ENCODE measurements at places on chromosomes 2 and 18.

GRCh38 chr2:233714121-233714520, 1.4 kb downstream of the UGT1A5 start:
- no peak for DNase-seq

- DNase-seq, result no peak
These were observed 621.9 kb downstream of the RNF144A start for GRCh38 chr2:7539077-7539476.

DNA sequence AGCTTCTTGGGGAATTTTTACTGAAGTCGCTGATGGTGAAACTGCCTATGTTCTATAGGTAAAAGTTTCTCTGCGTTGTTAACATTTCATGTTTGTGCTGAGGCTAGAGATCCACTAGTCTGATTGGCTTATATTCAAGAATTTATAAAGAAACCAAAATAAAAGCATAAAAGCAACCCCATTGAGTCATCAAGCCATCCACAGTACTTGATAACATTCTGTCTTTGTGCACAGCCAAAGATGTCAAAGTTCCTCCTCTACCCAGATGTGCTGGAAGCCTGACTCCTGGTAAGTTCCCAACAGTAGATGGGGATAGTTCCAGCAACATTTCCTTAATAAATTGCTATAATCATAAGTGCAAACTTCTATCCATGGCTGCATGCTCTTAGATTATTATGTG, 107.8 kb downstream of the TANC1 start:
- no peak for DNase-seq

- DNase-seq, result peak; percentile 6
These were observed 149.6 kb downstream of the IRS1 start for GRCh38 chr2:226649871-226650660.

DNA sequence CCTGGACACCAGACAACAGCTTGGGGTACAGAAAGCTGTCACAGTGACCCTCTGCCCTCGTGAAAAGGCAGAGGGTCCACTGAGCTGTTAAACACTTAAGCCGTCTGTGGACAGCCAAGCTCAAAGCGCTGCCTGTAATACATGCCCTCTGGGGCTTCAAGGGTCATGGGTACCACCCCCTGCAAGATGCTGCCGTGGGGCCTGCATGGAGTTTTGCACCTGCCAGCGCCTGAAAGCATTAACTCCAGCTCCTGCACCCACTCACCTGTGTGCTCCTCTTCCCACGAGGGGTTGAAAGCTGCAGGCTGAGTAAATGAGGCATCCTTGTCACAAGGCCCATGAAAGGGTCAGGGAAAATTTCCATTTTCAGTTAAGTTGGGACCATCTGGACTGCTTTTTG, 70.6 kb upstream of the PHLPP1 start:
- DNase-seq, result no peak

DNA sequence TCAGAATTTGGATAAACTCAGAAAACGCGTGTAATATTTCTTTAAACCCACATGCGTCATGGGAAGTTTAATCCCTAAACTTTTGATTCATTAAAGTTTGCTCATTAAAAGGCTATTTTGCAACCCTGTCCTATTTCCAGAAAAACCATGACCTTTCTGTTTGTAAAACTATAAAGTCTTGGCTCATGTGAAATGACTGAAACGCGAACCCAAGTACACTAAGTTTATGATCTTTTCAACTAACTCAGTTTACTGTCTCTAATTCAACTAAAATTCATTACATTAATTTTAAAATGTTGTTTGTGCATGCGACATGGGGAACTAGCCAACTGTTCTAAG, 3.9 kb upstream of the RPL31 start:
- no peak for DNase-seq

- no peak for DNase-seq
These were observed 295.0 kb upstream of the HDAC4 start for GRCh38 chr2:239695728-239696240.

- DNase-seq, result no peak
These were observed 21.6 kb upstream of the DSC3 start for GRCh38 chr18:31064130-31064529.

DNA sequence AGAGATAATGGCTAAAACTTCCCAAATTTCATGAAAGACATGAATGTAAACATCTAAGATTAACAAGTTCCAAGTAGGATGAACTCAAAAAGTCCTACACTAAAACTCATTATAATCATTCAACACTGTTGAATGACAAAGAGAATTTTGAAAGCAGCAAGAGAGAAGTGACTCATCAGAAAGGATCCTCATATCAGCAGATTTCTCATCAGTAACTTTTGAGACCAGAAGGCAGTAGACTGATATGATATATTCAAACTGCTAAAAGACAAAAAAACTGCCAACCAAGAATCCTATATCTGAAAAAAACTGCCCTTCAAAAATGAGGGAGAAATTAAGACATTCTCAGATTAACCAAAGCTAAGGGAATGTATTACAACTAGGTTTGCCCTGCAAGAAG, 130.6 kb upstream of the OTX1 start:
- no peak for DNase-seq

- no peak for DNase-seq
These were observed 148.6 kb downstream of the FAM210A start for GRCh38 chr18:13577781-13578180.

Data from esophagus squamous epithelium (tissue), 5 donors.